ENCODE measurements at places on chromosomes 4 and X. TPM values are rescaled to one million over a fixed set of nuclear protein-coding genes. Genes with fewer than 3 reads are reported as not detected.
A peak's percentile ranks its signal among the peaks of the same experiment; 100 is the strongest.

DNA sequence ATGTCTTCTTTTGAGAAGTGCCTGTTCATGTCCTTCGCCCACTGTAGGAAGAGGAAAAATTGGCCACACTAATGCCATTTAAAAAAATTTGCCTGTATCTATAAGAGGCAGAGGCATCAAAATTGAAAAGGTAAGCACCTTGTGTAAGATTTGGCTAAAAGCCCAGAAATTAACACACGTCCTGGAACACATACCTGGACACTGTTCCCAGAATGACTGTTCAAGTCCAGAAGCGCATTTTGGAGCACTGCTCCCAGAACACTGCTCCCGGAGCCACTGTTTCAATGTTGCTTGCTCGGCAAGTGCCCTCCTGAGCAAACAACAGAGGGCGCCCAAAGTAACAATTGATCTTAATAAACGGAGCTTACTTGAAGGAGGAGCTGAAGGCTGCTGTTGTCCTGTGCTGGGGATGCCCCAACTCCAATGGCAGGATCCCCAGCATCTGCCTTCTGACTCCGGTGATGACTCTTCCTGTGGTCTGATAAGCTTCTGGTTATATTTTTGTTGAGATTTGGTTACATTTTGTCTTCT, 1958.6 kb downstream of the C4orf33 start:
- no peaks in the 10 kb centered on the region for H3K4me1 ChIP-seq
- no peak for DNase-seq
- H3K27ac ChIP-seq: no peak overlapping the region
- no peak overlapping the region for H3K4me3 ChIP-seq

DNA sequence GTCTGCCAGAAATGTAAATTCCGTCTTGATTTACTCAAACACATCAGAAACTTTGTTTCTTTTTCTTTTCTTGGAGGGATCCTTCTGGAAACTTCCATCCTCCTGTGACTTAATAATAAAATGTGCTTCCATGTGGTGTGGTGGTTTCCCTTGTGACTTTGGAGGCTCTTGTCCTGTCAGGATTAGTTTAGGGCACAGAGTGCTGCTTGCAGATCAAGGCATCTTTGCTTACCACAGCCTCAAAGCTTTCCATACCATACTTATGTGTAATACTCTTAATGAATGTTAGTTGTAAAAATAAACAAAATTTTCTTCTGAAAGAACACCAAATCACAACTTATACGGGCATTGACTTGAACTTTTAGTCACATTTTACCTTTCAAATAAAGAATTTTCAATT, 27.4 kb downstream of the GBA3 start:
- H3K27ac ChIP-seq: no peak overlapping the region
- no peak overlapping the region for H3K4me3 ChIP-seq
- H3K27me3 ChIP-seq: no peaks in the 10 kb centered on the region

DNA sequence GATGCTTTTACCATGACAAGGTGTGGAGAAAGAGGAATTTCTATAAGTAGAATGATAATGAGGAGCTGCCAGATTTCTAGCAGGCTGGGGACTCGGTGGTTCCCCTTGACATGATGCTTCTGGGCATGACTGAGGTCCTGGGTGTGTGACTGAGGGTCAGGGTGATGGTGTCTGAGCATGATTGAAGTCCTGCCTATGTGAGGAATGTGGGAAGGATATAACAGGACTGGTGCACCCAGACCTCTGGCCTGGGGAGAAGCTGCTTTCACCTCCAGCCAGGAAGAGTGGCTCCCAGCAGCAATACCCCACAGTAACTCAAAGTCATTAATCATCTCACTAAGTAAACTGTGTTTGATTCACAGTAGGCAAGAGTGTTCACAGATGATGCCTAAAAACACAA, 17.4 kb downstream of the SORBS2 start:
- no peak overlapping the region for H3K27ac ChIP-seq
- no peak overlapping the region for H3K4me3 ChIP-seq
- H3K36me3 ChIP-seq: no peaks in the 10 kb centered on the region
- no peaks in the 10 kb centered on the region for H3K4me1 ChIP-seq

- H3K4me1 ChIP-seq: no peaks in the 10 kb centered on the region
- DNase-seq: no peak
- no peaks in the 10 kb centered on the region for H3K27me3 ChIP-seq
These were observed 160.8 kb downstream of the NAA11 start for GRCh38 chr4:79164907-79165610.

Gene PPP1R3F
- total RNA-seq: 8.2 TPM

DNA sequence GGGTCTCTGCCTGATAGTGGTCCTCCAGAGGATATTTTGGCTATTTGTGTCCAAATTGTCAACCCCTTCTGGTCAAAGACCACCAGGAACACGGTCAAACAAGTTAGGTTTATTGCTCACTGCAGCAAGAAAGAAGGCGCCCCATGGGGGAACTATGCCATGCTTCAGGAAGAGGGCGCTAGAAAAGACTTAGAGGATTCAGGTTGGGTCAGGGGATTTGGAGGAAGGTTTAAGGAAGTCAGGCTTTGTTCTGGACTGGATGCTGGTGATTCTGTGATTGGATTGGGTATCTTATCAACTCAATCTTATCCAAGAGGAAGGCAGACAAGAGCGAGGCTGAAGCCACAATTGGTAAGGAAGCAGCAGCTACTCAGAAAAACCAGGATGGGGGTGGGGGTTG, 14.3 kb upstream of the ELF4 start:
- H3K4me1 ChIP-seq: no peaks in the 10 kb centered on the region
- H3K4me3 ChIP-seq: no peak overlapping the region
- no peak for DNase-seq
- H3K27ac ChIP-seq: peak overlapping the region; percentile 31
- H3K36me3 ChIP-seq: no peaks in the 10 kb centered on the region

Gene ODAPH
- total RNA-seq: not detected

DNA sequence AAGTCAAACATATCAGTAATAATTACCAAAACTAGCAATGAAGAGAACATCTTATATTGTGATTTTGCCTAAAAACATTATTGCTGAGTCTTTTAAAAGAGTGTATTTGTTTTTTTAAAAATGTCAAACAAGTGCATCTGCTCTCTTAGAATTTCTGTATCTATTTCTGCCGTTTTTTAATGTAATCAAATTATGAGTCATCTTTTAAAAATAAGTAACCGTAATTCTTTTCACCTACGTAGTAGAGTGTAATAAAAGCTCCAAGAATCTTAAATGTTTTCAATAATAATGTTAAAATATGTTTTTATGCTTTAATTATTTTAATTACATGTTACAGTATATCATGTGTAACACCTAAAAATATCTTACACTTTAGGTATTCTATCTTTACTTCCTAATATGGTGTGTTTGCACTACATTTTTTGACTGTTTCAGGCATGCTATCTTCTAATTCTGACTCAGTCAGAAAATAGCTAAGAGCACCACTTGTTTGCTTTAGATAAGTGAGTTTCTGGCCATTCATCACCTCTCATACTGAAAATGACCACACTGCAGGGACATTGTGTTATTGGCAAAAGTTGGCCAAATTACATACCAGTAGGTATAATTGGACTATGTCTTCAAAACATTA, 368.5 kb downstream of the PCDH7 start:
- no peak for DNase-seq
- H3K4me3 ChIP-seq: no peak overlapping the region
- no peaks in the 10 kb centered on the region for H3K36me3 ChIP-seq
- no peaks in the 10 kb centered on the region for H3K27me3 ChIP-seq

DNA sequence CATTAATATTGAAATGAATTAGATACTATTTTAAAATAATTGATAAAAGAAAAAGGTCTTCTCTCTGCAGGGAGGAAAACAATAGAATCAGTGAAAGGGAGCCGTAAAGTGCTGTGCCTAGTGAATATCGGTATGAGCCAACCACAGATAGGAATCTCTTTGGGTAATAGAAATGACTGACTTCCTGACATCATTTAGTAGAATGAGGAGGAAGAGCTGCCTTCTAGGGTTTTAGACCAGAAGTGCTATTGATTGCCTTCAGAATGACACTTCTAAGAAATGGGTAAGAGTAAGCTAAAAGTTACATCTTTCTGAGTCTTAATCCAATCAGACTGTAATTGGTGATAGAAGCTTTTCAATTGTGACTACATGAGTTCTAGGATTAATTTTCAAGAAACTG, 134.0 kb upstream of the MAP9 start:
- no peaks in the 10 kb centered on the region for H3K36me3 ChIP-seq
- H3K4me3 ChIP-seq: no peak overlapping the region
- DNase-seq: no peak
- H3K27ac ChIP-seq: no peak overlapping the region
- H3K27me3 ChIP-seq: no peaks in the 10 kb centered on the region

DNA sequence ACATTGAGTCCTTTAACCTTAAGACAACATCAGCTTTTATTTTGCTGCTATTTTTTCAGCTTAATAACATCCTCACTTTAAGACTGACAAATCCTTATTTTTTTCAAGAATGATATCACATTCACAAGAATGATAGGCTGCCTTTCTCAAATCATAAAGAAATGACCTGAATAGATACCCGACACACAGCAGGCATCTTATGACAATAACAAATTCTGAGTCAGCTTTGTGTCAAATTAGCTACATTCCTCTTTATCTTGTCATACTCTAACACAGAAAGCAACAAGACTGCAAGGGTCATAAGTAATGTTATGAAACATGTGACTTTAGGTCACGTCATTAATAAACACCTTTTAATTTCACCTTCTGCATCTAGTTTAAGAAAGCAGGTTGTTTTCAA, 2387.6 kb downstream of the PCDH7 start:
- H3K4me3 ChIP-seq: no peak overlapping the region
- H3K4me1 ChIP-seq: no peaks in the 10 kb centered on the region
- H3K27me3 ChIP-seq: no peaks in the 10 kb centered on the region
- no peak for DNase-seq

DNA sequence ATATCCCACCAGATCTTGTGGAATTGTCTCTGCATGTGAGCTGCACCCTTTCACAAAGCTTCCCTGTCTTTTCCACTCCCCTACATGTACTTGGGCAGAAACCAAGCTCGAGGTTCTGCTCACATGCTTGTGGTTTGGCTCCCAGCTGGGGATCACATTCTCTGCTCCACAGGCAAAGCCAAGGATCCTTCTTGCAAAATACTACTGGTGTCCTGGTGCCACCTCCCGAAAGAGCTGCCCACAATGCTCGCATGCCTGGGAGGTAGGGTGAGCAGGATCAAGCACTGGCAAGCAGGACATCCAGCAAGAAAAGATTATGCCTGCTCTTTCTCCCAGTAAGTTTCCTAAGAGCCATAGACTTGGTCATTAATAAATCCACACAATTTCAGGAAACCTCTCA, 45.1 kb upstream of the PPARGC1A start:
- no peak overlapping the region for H3K27ac ChIP-seq
- no peaks in the 10 kb centered on the region for H3K36me3 ChIP-seq
- H3K4me1 ChIP-seq: no peaks in the 10 kb centered on the region

DNA sequence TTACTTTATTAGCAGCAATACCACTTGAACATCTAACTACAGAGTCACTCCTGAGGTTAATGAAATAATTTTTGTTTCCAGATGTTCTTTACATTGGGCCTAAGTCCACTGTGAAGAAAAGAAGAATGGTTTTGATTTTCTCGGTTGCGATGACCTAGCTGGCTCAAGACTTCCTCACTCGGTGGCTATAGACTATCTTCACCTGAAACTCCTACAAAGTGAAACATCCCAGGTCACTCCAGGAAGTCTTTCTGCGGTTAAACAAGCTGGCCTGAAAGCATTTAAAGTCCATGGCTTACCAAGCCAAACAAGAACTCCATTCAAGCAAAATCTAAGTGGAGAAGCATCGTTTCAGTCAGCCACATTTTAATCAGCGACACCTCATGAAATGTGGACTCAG, 13.7 kb upstream of the SORBS2 start:
- no peak for DNase-seq
- no peak overlapping the region for H3K4me3 ChIP-seq

- H3K27me3 ChIP-seq: no peaks in the 10 kb centered on the region
- no peak overlapping the region for H3K4me3 ChIP-seq
- H3K36me3 ChIP-seq: no peaks in the 10 kb centered on the region
- no peaks in the 10 kb centered on the region for H3K4me1 ChIP-seq
These were observed 8.2 kb upstream of the CAMK2D start for GRCh38 chr4:113769744-113770143.

DNA sequence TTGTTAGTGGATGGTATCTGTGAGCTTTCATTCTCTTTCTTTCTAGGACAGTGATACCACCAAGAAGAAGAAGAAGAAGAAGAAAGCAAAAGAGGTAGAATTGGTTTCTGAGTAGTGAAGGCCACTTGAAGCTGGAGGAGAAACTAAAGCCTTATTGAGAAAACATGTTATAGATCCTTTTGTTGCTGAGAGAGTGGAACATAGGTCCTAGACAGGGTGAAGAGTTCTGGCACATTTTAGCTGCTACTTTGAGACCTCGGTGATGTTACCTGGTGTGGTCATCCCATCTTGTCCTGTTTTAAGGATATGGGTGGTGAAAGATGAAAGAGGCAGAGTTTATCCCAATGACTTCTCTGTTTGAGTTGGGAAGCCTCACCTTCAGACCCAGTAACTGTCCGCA, 14.1 kb downstream of the DKC1 start:
- no peaks in the 10 kb centered on the region for H3K4me1 ChIP-seq
- no peak overlapping the region for H3K27ac ChIP-seq
- H3K27me3 ChIP-seq: no peaks in the 10 kb centered on the region

All from Peyer's patch (tissue), 4 donors.